Right ventricle myocardium inferior (tissue), 1 donor: ENCODE measurements at places on chromosomes 12 and 14.
A peak's percentile ranks its signal among the peaks of the same experiment; 100 is the strongest.

- no peak for DNase-seq
Measured at GRCh38 chr12:108714866-108715265, 16.5 kb downstream of the CORO1C start.

- peak; percentile 79 for DNase-seq
Measured at GRCh38 chr14:61585598-61586543, 109.4 kb upstream of the HIF1A start.

- peak; percentile 80 for DNase-seq
Measured at GRCh38 chr14:99729991-99730875, 46.1 kb downstream of the CYP46A1 start.

DNA sequence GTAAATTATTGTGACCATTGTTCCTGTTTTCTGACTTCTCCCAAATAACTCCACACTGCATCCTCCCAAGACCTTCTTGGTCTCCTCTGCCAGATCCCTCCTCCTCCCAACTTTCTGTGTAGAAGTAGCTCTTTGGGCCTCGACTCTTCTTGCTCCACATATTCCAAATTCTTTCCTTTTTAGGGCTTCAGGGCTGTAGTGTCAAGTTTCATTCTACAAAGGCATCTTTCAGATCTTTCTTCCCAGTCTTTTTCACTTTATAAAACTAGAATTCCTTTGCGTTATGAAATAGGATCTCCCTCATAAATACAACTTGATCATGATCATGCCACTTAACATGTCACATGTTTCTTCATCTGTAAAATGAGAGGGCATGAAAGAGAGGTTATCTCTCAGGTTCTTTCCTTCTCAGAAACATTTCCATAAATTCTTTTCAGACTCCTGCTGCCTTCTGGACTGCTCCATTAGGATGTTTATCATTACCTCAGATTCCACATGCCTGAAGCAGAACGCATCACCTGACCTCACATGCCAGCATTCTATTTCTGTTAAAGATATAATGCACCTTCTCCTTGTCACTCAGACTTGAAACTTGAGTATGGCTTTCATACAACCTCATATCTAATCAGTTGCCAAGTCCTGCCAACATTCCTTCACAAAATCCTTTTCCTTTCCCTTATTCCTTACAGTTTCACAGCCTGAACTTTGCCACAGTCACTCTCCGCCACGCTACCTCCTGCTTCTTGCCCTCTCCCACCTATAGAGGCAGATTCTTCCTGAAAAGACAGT, 8.5 kb downstream of the SLC38A1 start:
- DNase-seq = no peak

- DNase-seq = no peak
Measured at GRCh38 chr14:68363466-68363842, 429.4 kb downstream of the ZFP36L1 start.

- peak; percentile 99 for DNase-seq
Measured at GRCh38 chr12:124567673-124568373, 411 bp upstream of the NCOR2 start.

GRCh38 chr12:120453977-120454376, 7.7 kb downstream of the GATC start:
- DNase-seq = no peak

DNA sequence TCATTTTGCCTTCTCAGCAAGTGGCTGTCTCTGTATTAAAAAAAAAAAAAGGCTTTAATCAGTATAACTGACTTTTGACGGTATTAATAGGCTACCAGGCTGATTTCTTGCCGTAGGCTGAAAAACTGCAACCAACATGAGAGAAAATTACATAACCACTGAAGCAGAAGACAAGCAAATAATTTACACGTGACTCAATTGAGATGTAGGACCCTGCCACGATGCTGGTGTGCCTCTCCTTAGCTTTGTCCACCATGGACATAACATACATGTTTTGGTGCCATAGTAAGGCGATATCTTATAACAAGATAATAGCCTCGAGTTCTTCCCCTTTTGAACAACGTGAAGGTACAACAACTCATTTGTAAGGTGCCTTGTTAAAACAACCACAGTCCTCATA, 88.7 kb upstream of the GRIP1 start:
- DNase-seq = no peak

- DNase-seq = no peak
Measured at GRCh38 chr12:2543801-2544200, 251.0 kb upstream of the FKBP4 start.

GRCh38 chr12:106193394-106194215, 54.2 kb downstream of the CKAP4 start:
- DNase-seq = no peak

DNA sequence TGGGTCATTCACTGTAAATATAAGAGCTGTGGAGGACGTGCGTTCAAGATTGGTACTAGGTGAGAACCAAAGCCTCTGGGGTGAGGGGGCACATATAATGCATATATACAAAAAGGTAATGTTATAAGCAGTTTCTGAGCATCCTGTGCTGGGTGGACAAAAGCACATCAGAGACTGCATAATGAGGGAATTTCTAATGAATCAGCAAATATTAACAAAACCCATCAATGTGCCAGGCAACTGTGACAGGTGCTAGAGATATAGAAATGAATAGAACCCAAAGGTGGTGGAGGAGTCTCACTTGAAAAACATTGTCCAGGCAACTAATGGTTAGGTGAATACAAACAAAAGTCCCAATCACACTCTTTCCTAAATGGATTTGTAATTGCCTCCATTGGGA, 74.7 kb downstream of the GPR65 start:
- no peak for DNase-seq

DNA sequence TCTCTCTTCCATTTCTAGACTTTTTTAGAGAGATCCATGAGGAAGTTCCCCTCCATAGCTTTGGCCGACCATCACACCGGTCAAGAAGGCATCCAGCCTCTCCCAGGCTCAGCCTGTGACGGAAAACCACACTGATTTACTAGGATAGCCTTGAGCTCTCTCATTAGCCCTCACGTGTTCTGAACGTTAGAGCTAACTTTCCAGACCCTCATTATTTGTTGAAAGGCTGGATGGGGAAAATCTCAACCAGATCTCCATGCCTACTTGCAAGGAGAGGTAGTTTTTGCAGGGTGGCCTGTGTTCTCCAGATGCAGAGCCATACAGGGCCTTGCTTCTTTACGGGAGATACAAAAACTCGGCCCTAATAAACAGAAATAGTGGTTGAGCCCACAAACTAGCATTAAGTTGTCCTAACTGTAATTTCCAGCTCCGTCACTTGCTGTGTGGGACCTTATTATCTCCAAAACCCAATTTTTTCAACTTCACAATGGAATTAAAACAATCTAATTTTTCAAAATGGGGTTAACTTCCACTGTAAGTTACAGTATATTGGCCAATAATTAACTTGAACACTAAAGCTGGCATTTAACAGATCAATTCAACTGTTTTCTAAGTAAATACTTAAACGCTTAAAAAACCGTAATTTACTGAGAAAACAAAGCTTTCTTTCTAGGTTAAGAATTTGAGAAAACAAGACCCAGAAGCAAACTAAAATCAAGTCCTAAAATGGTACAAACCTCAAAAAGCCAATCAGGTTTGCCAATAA, 65.3 kb downstream of the KLHL28 start:
- DNase-seq = no peak

DNA sequence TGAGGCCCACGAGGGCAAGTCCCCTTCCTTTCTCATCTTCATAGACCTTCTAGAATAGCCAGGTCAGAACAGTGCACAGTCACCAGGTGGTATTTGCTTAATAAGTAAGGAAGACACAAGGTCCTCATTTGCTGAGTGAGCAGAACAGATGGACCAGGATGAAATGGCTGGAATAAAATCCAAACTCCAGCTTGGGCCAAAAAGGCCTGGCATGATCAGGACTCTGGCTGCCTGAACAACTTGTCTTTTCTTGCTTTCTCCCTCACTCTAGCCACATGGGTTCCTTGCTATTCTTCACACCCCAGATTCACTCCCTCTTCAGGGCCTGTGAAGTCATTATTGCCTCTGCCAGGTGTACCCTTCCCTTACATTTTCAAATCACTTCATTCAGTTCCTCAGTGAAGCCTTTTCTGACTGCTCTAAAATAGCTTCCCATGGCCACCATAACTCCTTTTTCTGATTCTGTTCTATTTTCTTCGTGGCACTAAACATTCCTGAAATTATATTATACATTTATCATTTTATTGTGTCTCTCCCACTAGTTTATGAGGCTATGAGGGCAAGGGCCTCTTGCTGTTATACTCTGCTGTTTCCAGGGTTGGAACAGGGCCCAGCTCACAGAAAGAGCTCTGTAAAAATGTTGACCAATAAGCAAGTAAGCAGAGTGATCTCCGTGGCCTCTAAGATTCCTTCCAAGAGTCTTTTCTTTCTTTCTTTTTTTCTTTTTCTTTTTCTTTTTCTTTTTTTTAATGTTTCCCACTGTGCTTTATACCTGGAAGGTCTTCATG, 150.8 kb downstream of the TTC8 start:
- no peak for DNase-seq

DNA sequence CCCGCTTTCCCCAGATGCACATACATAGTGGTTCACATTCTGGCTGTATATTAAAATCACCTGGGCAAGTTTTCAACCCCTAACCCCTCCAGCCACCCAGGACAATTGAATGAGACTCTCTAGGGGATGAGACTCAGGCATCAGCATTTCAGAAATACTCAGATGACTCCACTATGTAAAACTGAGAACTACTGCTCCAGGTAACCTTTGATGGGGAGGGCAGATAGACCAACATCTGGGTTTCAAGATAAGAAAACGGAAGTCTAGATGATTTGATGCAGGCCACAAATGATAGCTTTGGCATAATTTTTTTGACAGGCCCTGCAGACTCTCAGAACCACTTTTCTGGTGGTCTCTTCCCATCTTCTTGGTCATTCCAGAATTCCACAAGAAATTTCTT, 341.1 kb downstream of the EMP1 start:
- no peak for DNase-seq

DNA sequence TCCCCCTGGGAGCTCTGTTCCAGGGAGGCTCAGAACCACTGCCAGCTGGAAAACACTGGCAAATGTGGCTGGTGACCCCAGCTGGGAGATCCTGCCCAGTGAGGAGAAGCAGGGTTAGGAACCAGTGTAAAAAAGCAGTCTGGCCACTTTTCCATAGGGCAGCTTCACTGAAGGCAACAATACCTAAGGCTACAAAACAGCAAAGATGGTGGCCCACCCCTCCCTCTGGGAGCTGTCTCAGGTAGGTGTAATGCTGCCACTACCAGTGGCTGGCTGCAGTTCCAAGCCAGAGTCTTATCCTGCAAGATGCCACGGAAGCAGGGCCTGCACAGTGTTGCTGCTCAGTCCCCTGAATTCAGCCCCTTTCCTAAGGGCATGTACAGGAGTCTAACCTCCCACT, 50.6 kb upstream of the ANO6 start:
- no peak for DNase-seq

DNA sequence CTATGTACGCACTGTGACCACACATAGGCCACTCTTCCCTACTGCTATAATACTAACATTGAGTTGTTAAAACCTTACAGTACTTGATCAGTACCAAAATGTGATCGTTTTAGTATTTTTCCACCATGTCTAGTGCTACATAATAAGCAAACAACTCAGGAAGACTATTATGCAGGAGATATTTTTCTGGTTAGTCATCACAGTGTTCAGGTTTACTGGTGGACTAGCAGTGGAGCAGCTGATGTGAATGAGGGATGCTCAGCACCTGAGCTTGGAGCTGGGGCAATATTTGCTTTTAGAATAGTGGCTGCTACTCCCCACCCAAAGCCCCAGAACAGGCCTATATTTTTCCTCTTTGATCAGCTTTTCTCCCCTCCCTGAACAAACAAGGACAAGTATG, 513.1 kb downstream of the KCNH5 start:
- no peak for DNase-seq

- DNase-seq = no peak
Measured at GRCh38 chr14:101503431-101504095, 57.7 kb upstream of the DIO3 start.

DNA sequence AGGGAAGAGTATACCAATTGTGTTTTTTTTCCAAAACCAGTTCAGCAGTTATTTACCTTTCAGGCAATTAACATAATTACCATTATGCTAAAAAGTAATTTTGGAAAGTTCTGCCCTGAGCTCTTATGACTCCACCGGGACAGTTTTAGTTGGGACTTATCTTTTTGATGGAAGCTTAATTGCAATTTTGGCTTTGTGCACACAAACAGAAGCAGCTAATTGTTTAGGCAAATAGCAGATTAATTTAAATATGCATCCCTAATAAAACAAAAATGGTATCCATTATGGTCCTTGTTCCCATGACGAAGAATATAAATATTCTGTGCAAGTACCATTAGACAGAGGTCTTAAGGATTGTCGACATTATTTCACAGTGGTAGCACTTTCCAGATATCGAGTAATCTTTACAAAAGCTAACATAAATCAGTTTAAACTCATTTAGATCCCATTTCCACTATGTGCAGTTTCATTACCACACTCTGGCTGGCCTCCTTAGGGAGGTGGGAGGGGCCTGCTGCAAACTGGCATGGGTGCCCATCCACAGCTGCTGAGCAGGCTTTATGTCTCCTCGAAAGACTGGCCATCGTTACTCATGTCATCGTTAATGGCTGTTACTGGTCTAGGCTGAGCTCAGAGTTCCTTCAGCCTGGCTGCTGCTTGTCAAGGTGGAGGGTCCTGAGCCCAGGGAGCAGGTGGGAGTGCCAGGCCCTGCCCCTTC, 68.2 kb downstream of the FBXW8 start:
- DNase-seq = no peak

DNA sequence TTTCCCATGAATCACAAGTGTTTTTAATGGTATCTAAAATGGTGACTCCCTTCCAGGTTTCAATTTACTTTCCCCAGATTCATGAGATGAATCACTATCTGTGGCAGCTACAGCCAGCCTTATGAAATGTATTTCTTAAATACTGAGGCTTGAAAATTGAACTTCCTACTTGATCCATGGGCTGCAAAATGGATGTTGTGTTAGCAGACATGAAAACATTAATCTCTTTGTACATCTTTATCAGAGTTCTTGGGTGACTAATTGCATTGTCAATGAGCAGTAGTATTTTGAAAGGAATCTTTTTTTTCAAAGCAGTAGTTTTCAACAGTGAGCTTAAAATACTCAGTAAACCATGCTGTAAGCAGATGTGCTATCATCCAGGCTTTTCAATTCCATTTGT, 250.8 kb downstream of the SLC6A15 start:
- no peak for DNase-seq

DNA sequence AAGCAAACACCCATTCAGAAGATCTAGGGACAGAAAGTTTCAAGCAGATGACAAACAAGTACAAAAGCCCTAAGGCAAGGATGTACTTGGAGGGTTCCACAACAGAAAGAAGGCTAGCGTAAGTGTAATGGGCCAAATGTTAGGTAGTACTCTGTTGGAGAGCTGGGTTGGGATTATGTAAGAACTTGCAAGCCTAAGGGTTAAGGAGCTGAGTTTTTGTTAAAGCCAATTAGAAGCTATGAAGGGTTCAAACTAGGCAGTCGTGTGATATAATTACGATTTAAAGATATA, 41.4 kb downstream of the HECTD1 start:
- no peak for DNase-seq

- no peak for DNase-seq
Measured at GRCh38 chr14:85978582-85979250, 448.8 kb downstream of the FLRT2 start.
